ENCODE measurements at places on chromosomes 1 and 21. TPM values are rescaled to one million over a fixed set of nuclear protein-coding genes. Genes with fewer than 3 reads are reported as not detected.

WDR64 gene
- not detected for total RNA-seq

ATP6V1G3 gene
- not detected for total RNA-seq

- DNase-seq = no peak
These were observed 18.0 kb downstream of the PCP4 start for GRCh38 chr21:39885119-39885848.

NUF2 gene
- total RNA-seq = 23.8 TPM

DNA sequence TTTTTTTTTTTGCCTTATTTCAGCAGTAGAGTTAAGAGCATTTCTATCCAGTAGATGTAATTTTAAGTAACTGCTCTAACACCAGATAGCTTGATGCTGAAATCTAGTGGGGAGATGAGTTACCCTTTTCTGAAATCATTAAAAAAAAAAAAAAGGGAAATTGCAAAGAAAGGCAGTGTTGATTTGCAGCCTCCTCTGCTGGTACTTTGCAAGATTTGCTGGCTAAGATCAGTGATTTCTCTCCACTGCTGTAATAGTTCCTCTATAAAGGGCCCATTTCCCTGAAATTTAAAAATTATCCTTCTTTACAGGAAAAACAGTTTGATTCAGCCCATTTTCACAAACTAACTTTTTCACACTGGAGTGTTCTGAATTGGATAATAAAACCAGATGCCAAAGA is 120.6 kb downstream of the PTBP2 start:
- DNase-seq = no peak

DNA sequence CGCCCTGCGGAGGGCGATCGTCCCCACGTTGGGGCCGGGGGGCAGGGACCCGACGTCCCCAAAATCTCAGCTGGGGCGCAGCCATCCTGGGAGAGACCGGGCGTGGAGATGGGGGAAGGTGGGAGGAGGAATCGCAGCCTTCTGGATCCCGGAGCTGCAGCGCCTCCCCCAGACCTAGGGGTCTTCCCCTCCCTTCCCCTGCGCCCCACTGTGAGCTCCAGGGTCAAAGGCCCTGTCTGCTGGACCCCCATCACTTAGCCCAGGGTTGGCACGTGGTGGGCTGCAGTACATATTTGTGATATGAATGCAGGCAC is 90.2 kb upstream of the VAMP3 start:
- no peak for DNase-seq

MAP3K21 gene
- 24.2 TPM for total RNA-seq

- no peak for DNase-seq
These were observed 59.6 kb downstream of the DMRTB1 start for GRCh38 chr1:53518775-53519174.

DNA sequence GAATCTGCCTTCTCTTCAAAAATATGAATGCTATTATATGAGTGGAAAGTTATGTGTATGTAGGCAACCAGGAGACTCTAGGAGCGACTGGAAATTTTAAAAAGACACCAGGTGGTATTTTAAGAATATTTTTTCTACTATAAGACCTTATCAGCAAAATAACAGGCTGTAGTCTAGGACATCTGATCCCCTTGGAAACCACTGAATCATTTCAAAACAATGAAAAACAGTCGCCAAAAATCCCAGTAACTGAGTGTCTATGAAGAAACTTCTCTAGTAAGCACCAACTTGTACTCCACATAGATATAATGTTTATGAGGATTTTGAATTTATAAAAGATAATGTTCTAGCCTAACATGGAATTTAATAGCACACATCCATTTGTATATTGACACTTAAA is 358.5 kb downstream of the GPATCH2 start:
- DNase-seq = peak; percentile 30

DNA sequence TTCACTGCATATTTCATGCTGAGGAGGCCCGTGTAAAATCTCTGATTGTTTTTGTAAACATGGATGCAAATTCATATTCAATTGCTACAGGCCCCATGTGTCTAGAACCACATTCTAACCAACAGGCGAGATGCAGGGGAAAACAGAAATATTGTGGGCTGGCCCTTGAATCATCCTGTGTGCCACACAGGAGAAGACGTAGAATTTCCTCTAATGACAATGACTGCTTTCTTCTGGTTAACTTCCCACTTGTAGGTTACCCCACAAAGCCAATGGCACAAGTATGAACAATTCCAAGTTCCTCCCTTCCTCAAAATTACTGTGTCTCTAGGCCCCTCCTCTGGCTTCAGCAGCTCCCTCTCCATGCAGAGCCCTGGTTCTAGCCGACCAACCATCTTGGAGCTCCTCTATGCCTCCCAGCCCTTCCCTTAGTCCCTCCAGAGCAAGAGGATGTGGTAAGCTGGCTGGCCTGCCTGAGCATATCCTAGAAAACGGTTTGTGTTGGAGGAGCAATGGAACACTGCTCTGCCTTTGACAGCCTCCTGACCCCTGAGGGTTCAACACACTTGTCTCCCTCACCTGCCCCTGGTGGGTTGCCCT is 205.2 kb downstream of the HS2ST1 start:
- DNase-seq = no peak

USH2A gene
- not detected for total RNA-seq

DNA sequence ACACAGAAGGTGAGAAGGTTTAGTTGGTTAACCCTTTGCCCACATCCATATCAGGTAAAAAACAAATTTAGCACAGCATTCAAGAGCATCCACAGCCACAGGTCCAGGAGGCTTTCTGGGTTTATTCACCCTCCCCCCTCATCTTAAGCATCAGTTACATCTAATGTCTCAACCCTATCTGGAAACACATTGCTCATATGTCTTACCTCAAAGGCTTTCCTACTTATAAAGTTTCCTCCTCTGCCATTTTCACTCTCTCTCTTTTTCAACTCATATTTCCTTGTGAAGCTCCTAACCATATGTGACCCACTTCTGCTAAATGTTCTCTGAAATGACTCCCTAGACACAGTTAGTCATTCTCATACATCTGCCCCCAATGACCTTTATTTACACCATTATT is 47.9 kb upstream of the RUNX1 start:
- no peak for DNase-seq

CELA3A gene
- total RNA-seq = not detected

DNA sequence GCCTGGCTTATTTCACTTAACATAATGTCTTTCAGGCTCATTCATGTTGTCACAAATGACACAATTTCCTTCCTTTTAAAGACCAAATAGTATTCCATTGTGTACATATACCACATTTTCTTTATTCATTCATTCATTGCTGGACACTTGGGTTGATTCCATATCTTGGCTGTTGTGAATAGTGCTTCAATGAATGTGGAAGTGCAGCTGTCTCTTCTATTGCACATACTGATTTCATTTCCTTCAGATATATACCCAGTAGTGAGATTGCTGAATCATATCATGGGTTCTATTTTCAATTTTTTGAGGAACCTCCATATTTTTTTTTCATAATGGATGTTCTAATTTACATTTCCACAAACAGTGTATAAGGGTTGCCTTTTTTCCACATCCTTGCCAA is 38.6 kb upstream of the WLS start:
- DNase-seq = no peak

KIRREL1 gene
- 101 TPM for total RNA-seq

- no peak for DNase-seq
These were observed 47.4 kb downstream of the S100B start for GRCh38 chr21:46557469-46557868.

GRCh38 chr1:60923389-60924087 is 158.8 kb upstream of the NFIA start:
- no peak for DNase-seq

DNA sequence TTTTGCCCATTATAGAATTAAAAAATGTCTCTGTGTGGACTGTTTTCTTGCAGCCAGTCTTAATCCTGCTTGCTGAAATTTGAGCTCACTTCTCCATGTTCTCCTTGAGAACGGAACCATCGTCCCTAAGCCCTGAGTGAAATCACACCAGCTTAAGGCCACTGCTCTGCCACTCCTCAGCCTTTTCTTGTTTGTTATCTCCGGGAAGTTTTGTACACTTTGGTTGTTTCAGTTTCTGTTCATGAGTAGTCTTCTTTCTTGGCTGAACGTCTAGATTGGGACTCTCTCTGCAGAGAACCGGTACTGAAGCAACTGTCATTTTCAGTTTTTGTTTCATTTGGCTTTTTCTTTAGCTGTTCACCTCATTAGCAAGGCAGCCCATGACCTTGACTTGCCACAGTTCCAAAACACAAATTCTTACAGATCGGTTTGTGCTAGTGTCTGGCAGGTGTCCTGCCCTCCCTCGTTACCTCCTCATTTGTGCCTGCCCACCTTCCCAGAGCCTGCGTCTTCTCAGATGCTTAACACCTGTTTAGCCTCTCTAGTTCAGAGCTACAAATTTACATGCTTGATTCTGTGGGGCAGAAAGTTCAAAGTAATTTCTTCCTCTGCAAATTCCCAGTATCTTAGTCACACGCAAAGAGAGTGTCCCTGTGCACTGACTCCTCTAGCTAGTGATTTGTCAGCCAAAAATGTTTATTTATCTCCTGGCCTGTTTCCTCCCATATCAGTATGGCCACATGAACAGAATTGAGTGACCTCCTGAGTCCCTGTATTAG is 12.4 kb downstream of the PSEN2 start:
- peak; percentile 17 for DNase-seq

GRCh38 chr1:86970938-86971337 is 56.5 kb downstream of the HS2ST1 start:
- no peak for DNase-seq

- no peak for DNase-seq
These were observed 22.1 kb upstream of the IL10 start for GRCh38 chr1:206794294-206794908.

GRCh38 chr1:39295901-39296300 is 91.4 kb downstream of the MACF1 start:
- DNase-seq = no peak

TMPRSS15 gene
- total RNA-seq = 3.3 TPM

S100A16 gene
- 1,213 TPM for total RNA-seq

- no peak for DNase-seq
These were observed 26.2 kb downstream of the RGS7 start for GRCh38 chr1:241330619-241331327.

GRCh38 chr1:37342736-37343135 is 131.6 kb upstream of the ZC3H12A start:
- no peak for DNase-seq

DNA sequence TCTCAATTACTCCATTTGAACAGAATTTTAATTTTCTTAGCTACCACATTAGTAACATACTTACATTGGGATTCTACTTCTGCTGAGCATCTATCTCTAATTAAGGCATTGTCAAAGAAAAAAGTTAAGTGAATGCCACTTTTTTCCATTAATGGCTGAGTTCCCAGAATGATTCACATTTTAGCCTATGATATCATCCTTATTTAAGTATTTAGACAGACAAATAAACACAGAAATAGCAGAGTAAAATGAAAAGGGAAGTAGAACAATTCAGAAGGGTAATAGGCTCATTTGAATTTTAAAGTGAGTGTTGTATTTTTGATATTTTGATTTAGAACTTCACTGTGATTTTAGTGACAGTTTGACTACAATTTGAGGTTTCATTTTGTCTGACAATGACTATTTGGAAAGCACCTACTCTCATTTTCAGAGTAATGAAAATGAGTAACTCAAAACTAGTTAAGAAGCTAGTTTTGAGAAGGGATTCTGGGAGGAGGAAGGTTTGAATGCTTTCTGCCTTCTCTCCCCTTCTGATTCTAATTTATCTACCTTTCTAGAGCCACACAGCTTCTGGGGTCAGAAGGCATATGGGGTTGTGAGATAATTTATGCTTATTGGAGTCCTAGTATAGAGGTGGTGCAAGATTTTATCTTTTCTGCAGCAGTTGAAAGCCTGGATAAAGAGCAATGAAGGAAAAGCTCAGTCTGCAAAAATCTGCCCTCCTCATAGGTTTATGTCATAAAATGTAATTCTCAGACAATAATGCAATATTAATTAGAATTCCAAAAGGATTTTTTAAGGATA is 15.5 kb downstream of the LYPLAL1 start:
- peak; percentile 42 for DNase-seq

GRCh38 chr1:73517603-73518191 is 680.3 kb downstream of the LRRIQ3 start:
- DNase-seq = no peak

Data from MCF 10A (cell line).